ENCODE measurements at places on chromosomes 11 and 22.

DNA sequence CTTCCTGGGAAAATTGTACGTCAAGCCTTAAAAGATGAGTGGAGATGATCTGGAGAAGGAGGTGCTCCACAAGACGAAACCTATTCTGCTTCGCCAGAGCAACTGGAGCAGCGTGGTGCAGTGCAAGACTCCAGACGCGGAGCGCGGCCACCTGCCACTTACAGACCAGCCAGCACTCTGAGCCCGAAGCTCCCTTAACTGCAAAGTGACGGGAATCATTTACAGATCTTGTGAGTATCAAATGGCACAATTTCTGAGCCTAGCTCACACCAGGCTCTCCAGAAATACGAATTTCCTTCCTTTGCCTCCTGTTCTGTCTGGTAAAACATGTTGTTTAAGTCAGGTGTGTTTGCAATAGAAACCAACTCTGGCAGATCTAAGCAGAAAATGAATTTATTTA is 369.3 kb downstream of the CADM1 start:
- DNase-seq = no peak

DNA sequence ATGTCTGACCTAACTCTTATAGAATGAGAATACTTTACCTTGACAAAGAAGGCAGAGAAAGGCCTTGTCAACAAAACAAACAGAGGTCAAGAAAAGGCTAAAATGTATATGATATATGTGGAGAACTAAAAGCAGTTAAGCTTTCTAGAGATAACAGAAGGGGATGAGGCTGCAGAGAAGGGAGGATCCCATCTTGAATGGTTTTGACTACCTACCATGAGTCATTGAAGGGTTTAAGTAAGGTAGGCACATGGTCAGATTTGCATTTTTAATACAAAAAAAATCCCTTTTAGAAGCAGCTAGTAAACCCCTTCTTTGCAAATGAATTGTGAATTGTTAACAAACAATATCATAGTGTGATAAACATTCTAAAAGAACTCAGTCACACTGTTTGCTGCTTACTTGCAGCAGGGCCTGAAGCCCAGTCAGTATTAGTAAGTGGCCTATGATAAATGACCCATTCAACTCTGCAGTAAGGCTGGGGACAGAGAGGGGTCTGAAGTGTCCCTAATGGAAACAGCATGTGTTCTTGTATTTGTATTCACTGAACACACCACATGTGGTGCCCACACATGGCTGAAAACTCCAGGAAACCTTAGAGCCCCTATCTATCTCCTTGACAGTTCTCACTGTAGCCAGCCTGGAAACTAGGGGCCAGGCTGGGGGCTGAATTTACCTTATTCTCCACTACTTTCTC is 328.8 kb upstream of the PITPNB start:
- no peak for DNase-seq

DNA sequence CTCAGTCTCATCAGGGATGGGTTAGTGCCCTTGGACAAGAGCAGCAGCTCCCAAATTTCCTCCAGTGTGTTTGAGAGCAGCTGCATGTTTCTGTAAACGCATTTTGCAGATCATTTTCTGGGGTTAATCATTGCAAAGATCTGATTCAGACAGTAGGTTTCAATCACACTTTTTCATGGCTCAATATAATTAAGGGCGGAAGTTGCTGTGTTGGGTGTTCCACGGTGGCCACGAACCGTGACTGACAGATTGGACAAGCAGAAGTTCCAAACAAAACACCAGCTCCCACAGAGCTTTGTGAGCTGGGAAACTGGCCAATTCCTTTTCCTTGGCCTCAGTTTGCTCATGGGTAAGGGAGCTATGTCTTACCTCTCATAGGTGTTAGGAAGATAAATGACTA is 8.4 kb upstream of the RASSF10 start:
- DNase-seq = no peak

DNA sequence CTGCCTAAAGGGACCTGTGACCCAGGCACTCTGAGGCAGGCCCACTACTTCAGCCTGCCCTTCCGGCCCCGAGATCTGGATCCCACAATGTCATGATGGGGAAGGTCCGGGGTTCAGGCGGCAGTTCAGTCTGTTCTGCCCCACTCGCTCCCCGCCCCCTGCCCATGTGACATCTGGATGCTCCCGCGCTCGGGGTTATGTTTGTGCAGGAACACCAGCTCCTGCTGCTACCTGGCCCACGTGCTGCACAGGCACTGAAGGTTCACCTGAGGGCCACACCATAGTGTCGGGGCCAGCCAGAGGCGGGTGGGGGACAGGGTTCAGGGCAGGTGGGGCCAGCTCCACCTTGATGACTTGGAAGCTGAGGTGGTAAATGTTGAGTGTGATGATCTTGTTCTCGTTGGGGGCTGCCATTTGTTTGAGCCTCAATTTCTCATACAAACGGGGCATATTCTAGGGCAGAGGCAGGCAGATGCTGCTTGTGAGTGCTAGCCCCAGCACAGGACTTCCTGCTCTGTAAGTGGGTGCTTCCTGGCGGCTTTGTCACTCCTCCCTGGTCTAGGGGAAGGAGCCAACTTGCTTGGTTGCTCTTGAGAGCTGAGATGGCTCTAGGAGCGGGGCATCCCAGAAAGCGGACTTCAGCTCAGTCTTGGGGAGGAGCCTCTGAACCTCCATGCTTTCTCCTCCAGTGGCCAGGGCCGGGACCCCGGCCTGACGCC is 4.4 kb upstream of the SIPA1 start:
- no peak for DNase-seq

- no peak for DNase-seq
Measured at GRCh38 chr11:121421149-121421901, 30.8 kb upstream of the SORL1 start.

- DNase-seq = no peak
Measured at GRCh38 chr11:121930004-121930965, 185.7 kb downstream of the BLID start.

DNA sequence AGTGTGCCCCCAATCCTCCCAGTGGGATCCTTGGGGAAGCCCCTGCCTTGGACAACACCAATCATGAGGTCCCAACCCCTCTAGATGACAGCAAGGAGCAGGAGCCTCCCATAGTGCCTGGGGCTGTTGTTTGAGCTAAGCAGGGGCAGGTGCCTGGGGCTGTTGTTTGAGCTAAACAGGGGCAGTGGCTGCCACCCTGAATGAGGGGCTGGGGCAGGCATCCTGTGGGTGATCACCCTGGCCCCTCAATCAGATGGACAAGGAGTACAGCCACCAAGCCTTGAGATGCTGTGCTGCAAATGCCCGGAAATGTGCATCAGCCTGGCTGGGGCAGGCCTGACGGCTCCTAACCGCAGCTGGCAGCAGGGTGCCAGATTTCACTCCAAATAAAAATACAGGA is 66.7 kb downstream of the MYEOV start:
- no peak for DNase-seq

GRCh38 chr11:10518123-10518522 is 22.9 kb downstream of the RNF141 start:
- no peak for DNase-seq

DNA sequence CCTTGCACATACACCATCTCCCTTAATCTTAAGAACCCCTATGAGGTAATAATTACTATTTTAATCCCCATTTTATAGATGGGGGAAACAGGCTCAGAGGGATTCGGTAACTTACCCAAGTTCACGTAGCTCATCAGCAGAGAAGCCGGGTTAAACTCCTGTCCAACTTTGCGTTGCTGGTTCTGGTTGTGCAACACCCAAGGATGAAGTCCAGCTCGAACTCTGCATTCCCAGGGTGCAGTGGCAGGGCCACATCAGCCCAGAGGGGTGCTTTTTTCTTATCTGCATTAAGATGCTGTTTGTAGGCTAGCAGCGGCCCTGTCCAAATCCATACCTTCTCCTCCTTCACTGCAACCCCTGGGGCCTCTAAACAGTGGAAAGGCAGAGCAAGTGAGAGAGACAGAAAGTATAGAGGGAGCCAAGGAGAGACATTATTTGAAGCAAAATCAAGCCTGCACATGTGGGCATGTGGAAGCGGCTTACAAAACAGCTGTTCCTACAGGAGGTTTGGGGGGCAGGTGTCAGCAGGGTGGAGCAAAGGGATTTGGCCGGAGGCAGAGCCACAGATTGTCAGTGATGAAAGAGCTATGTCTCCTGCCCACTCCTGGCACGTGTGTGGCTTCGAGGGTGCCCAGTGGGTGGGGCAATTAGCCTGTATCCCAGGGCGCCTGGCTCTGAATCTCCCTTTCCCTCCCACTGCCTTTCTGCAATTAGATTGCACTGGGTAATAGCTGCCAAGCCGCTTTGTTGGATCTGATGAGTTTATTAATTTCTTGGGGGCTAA is 129.5 kb upstream of the TBCEL start:
- no peak for DNase-seq

DNA sequence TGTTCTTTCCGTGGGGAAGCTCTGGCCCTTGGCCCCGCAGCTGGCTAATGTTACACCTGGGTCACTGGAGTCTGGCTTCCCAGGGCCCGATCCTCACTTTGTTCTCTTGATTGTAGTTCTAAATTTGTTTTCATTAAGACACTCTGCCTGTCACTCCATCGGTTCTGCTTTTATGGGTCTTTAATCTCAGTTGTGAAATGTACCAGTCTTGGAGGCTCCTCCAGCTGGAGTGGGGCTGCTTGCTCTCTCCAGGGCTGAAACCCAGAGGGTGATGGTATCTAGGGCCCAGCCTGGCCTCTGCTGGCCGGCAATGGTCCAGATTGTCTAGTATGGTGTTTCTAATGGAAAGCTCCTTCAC is 352.9 kb downstream of the TENM4 start:
- no peak for DNase-seq

- no peak for DNase-seq
Measured at GRCh38 chr11:46413760-46414465, 22.3 kb upstream of the CHRM4 start.

DNA sequence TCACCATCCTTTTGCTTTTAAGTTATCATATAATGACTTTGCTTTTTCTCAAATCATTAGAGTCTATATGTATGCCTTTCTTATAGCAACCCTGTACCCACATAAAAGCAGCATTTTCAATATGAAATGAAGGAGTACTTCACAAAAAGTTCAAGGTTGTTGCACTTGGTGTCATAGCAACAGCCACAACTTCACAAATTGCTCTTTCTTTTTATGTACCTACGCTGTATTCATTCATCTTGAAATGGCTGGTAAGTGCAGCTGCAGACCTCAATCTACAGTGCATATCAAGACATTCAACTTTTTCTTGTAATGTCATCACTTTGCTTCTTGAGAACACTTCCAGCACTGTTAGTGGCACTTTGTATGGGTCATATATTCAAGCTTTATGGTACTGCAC is 18.6 kb downstream of the CWC15 start:
- no peak for DNase-seq
